ENCODE measurements at places on chromosomes 3 and 15.
A peak's percentile ranks its signal among the peaks of the same experiment; 100 is the strongest.

- DNase-seq, result peak; percentile 43
Observed at GRCh38 chr3:189304465-189305351, 132.9 kb downstream of the TPRG1 start.

DNA sequence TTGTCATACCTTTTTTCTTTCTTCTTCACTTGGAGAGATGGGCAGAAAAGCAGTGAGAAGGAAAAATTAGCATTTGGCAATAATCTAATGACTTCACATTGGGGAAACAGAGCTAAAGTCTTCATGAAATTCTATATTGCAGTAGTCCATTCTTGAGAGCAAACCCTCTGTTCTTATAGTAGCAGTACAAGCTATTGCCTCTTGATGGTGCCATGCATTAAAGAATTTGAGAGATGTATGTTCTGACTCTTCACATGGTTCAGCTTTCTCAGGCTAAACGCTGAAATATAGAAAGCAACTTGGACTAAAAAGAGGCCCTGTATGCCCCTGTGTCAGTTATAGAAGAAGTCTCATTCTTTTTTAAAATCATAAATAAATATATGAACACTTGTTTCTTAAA lies 36.0 kb downstream of the PHLDB2 start:
- peak; percentile 45 for DNase-seq

GRCh38 chr3:135633078-135633477 lies 332.4 kb upstream of the PPP2R3A start:
- DNase-seq, result no peak

GRCh38 chr3:12656850-12657249 lies 7.1 kb downstream of the RAF1 start:
- DNase-seq, result no peak

- DNase-seq, result no peak
Observed at GRCh38 chr15:56307180-56307579, 58.0 kb upstream of the TEX9 start.

DNA sequence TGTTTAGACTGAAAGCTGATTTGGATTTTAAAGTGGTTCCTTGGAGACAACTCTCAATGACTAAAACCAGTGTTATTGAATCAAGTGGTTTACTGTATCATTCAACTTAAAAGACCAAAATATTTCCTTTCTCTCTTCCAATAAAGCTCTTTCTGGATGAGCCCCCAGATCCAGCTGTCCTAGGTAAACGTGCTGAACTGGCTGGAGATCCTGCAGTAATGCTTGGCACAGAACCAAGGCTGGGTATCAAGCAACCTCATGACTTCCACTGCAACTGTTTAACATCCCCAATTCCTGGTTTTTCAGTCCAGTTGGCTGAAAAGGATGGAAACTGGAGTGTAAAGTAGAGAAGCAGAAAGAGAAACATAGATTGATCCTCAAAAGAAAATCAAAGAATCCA lies 28.9 kb downstream of the SEC22C start:
- no peak for DNase-seq

DNA sequence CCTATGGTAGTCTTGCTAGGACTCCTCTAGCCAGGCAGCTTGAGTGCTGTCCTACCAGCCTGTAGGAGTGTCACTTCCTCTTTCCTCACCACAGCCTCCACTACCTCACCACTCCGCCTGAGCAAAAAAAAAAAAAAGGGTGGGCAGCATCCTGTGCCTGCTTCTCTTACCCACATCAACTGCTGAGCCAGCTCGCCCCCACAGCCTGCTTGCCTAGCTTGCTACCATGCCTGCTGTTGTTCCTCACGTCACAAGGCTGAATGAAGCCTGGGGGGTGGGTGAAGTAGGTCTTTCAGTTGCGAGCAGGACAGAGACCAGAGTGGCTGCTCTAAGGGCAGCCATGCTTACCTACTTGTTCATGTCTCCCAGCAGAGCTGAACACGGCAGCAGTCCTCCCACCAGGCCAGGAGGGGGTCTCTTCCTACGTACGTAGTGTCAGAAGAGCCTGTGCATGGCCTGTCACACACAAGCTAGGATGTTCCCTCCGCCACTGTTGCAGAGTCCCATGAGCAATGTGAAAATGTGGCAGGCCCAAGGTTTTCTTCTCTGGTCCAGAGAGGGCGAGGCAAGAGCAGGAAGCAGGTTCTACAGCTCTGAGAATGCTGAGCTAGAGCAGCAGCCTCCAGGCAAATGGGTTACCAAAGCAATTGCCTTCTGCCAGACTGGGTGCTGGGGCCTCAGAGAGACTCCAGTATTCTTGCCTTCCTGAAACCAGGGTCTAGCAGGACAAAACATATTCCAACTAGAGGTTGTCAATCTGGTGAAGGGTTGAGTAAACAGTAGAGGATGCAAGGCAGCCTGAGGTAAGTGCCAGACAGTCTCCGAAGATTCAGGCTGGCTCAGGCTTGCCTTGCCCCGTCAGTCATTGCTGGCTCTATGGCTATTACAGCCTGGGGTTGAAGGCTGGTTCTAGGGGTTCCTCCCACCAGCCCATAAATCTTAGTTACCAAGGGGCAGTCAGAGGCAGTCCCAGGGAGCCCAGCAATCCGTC lies 8.1 kb downstream of the PPM1M start:
- DNase-seq, result no peak

All from NCI-H2107 (cell line).